ENCODE measurements at places on chromosomes 4 and X.

DNA sequence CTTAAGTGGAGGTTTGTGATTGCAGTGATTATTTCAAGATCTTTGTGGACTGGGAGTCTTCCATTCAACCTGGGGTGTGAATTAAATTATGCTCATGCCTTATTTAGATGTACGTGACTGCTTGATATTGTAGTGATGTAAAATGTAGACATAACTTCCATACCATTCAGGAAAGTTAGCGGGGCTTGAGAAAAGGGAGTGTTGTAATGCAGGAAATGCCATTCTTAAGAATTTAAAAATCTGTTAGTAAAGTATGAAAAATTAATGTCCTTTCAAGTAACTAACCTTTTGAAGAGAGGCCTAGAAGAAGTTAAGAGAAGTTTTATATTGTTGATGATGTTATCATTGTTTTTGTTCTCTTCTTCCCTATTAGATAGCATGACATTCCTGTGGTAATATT, 318.2 kb downstream of the CCSER1 start:
- no peak overlapping the region for H3K4me3 ChIP-seq
- H3K27ac ChIP-seq = no peak overlapping the region
- no peaks in the 10 kb centered on the region for H3K36me3 ChIP-seq
- H3K27me3 ChIP-seq = no peaks in the 10 kb centered on the region

DNA sequence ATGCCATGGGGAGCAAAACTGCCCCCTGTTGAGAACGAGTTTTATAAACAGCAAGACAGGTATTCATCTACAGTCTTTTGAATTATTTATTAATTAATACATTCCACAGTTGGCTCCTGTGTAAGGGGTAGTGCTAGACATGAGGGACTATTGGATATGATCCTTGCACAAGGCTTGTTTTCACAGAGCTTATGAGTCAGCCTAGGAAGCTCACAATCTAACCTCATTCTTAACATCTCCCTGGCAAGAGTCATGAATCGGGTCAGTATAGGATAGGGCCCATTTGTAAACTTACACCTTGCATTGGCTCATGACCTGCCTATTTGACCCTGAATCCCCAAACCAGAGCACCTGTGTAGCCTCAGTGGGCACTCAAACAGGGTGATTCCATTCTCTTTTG, 209.1 kb upstream of the HCCS start:
- H3K4me3 ChIP-seq = no peak overlapping the region
- no peak for DNase-seq
- no peaks in the 10 kb centered on the region for H3K36me3 ChIP-seq

GRCh38 chr4:8076023-8076422, 82.6 kb downstream of the ABLIM2 start:
- H3K27me3 ChIP-seq = no peaks in the 10 kb centered on the region
- no peak for DNase-seq
- H3K4me1 ChIP-seq = no peaks in the 10 kb centered on the region
- H3K4me3 ChIP-seq = no peak overlapping the region

- H3K27me3 ChIP-seq = no peaks in the 10 kb centered on the region
- H3K27ac ChIP-seq = no peak overlapping the region
- no peaks in the 10 kb centered on the region for H3K36me3 ChIP-seq
- no peak overlapping the region for H3K4me3 ChIP-seq
- no peak for DNase-seq
These were observed 15.0 kb upstream of the MTNR1A start for GRCh38 chr4:186570193-186570996.

- no peak for DNase-seq
- peak overlapping the region; percentile 48 for H3K27ac ChIP-seq
- H3K4me1 ChIP-seq = peaks cover 57% of the 10 kb centered on the region
- no peaks in the 10 kb centered on the region for H3K27me3 ChIP-seq
- no peaks in the 10 kb centered on the region for H3K36me3 ChIP-seq
These were observed 143.6 kb downstream of the GRID2 start for GRCh38 chr4:92447255-92447905.

- DNase-seq = no peak
- no peak overlapping the region for H3K4me3 ChIP-seq
- H3K27ac ChIP-seq = no peak overlapping the region
These were observed 838.2 kb upstream of the FTHL17 start for GRCh38 chrX:31909850-31910572.

DNA sequence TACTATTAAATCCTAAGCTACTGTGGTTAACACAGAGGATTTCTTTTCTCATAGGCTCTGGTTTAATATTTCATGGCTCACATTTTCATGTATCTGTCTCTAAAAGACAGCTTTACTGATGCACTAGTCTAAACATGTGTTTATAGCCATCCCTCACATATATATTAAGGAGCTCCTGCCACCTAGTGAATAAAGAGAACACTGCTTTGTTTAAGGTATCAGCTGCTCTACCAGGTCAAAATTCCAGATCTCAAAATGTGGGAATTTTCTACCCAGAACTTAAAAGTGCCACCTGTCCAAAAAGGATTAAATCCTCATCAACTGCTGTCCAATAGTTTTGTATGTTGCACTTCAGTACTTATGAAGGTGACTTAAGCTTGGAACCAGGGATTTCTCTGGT, 188.5 kb upstream of the TEX13C start:
- H3K4me1 ChIP-seq = no peaks in the 10 kb centered on the region
- no peaks in the 10 kb centered on the region for H3K27me3 ChIP-seq
- H3K27ac ChIP-seq = no peak overlapping the region
- DNase-seq = peak; percentile 20
- no peak overlapping the region for H3K4me3 ChIP-seq
- H3K36me3 ChIP-seq = no peaks in the 10 kb centered on the region

- DNase-seq = no peak
- H3K27ac ChIP-seq = no peak overlapping the region
- no peaks in the 10 kb centered on the region for H3K36me3 ChIP-seq
- H3K4me3 ChIP-seq = no peak overlapping the region
- no peaks in the 10 kb centered on the region for H3K27me3 ChIP-seq
These were observed 55.1 kb downstream of the CPZ start for GRCh38 chr4:8647626-8648025.

Data from GM23338 (cell line).